ENCODE measurements at places on chromosomes 3 and 15.
A peak's percentile ranks its signal among the peaks of the same experiment; 100 is the strongest.

DNA sequence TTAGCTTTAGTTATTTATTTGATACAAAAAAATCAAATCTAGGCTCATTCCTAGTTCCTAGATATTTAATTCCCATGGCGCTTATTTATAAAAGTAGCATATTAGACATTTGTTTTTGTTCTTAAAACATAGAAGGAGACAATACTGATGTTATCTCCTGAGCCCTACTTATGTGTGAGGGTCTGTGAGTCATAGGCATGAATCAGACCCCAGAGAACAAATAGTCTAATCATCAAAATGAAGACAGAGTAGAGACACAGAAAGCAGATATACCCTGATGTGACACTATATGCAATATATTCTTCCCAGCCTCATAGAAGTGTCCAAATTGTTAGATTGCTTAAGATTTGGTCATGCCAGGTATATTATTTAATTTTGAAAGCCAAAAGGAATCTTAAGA lies 44.9 kb downstream of the PEX5L start:
- DNase-seq: no peak

- DNase-seq: no peak
Measured at GRCh38 chr3:23686519-23686918, 119.2 kb upstream of the UBE2E1 start.

DNA sequence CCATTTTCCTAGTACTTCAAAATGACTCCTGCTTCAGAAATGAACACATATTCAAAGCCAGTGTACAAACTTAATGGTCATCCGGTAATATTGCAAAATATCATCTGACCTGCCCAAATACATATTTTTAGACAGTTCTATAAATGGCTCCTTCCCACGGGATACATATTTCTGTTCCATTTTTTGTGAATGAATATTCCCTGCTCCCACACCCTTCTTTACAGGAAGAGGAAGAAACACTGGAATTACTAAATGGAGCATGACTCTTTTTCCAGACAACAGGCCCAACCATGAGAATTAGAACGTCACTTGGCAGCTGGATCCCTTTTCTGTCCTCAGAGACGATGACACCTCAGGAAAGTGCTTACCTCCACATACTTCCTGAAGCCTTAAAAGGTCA lies 38.0 kb upstream of the CBLB start:
- no peak for DNase-seq

GRCh38 chr15:28273468-28273867 lies 48.5 kb downstream of the HERC2 start:
- no peak for DNase-seq

- DNase-seq: peak; percentile 43
Measured at GRCh38 chr15:59255680-59256336, 49.2 kb downstream of the LDHAL6B start.
